Karpas-422 (cell line): ENCODE measurements at places on chromosomes 12 and 14. TPM values are rescaled to one million over a fixed set of nuclear protein-coding genes. Genes with fewer than 3 reads are reported as not detected.

DNA sequence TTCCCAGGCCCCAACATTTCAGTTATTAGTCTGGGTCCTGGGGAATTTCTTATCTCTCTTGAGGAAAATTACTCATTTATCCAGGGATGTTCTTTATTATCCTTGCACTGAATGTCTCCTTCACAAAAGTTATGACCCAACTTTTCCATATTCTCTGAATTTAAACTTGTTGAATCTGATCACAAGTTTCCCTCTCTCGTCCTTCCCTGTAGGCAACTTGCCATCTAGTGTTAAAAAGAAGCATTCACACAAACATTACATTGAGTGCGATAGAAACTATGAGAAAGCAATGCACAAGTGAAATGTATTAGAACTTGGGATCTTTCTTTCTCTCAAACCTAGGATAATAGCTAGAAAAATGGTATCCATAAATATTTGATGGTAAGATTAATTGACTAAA, 608.4 kb downstream of the FSCB start:
- H3K27me3 ChIP-seq, result no peaks in the 10 kb centered on the region
- H3K27ac ChIP-seq, result no peak overlapping the region
- peaks cover 10% of the 10 kb centered on the region for H3K4me1 ChIP-seq
- DNase-seq, result peak; percentile 79
- no peak overlapping the region for H3K4me3 ChIP-seq
- H3K36me3 ChIP-seq, result no peaks in the 10 kb centered on the region

GRCh38 chr14:92848887-92849286, 54.8 kb downstream of the GOLGA5 start:
- DNase-seq, result no peak
- H3K36me3 ChIP-seq, result no peaks in the 10 kb centered on the region
- no peak overlapping the region for H3K27ac ChIP-seq
- H3K27me3 ChIP-seq, result no peaks in the 10 kb centered on the region
- H3K4me3 ChIP-seq, result no peak overlapping the region

DNA sequence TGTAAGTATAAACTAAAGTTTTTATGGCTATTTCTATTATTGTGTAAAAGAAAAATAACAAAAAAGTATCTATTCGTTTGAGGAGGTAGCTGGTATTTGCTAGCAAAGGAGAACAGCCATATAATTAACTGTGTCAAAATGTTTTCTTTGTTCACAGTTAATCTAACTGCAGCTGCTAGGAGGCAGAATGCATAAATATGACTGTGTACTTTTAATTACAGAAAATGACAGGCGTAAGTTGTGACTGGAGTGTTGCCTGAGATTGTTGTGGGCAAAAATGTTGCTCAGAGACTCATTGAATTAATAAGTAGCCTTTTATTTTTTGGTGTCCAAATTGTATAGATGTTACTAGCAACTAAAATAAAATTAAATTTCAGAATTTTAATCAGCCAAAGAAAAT, 33.5 kb downstream of the PTPRO start:
- H3K4me1 ChIP-seq, result no peaks in the 10 kb centered on the region
- H3K27me3 ChIP-seq, result no peaks in the 10 kb centered on the region
- no peak overlapping the region for H3K4me3 ChIP-seq
- no peaks in the 10 kb centered on the region for H3K36me3 ChIP-seq
- no peak for DNase-seq

- no peaks in the 10 kb centered on the region for H3K36me3 ChIP-seq
- no peak for DNase-seq
- no peaks in the 10 kb centered on the region for H3K27me3 ChIP-seq
- no peak overlapping the region for H3K27ac ChIP-seq
- no peak overlapping the region for H3K4me3 ChIP-seq
These were observed 151.7 kb downstream of the NUAK1 start for GRCh38 chr12:105986779-105987684.

GRCh38 chr14:38083039-38083438, 124.7 kb upstream of the SSTR1 start:
- no peaks in the 10 kb centered on the region for H3K27me3 ChIP-seq
- H3K36me3 ChIP-seq, result no peaks in the 10 kb centered on the region; the same call in 1 of the 2 replicates
- H3K4me3 ChIP-seq, result no peak overlapping the region
- peaks cover 31% of the 10 kb centered on the region for H3K4me1 ChIP-seq

GOLT1B gene
- total RNA-seq, result 17.1 and 53.9 TPM in 2 replicates

- H3K4me1 ChIP-seq, result no peaks in the 10 kb centered on the region
- no peaks in the 10 kb centered on the region for H3K36me3 ChIP-seq
- H3K4me3 ChIP-seq, result no peak overlapping the region
- no peaks in the 10 kb centered on the region for H3K27me3 ChIP-seq
- no peak for DNase-seq
- no peak overlapping the region for H3K27ac ChIP-seq
These were observed 364.8 kb downstream of the BMP4 start for GRCh38 chr14:53591816-53592215.

DNA sequence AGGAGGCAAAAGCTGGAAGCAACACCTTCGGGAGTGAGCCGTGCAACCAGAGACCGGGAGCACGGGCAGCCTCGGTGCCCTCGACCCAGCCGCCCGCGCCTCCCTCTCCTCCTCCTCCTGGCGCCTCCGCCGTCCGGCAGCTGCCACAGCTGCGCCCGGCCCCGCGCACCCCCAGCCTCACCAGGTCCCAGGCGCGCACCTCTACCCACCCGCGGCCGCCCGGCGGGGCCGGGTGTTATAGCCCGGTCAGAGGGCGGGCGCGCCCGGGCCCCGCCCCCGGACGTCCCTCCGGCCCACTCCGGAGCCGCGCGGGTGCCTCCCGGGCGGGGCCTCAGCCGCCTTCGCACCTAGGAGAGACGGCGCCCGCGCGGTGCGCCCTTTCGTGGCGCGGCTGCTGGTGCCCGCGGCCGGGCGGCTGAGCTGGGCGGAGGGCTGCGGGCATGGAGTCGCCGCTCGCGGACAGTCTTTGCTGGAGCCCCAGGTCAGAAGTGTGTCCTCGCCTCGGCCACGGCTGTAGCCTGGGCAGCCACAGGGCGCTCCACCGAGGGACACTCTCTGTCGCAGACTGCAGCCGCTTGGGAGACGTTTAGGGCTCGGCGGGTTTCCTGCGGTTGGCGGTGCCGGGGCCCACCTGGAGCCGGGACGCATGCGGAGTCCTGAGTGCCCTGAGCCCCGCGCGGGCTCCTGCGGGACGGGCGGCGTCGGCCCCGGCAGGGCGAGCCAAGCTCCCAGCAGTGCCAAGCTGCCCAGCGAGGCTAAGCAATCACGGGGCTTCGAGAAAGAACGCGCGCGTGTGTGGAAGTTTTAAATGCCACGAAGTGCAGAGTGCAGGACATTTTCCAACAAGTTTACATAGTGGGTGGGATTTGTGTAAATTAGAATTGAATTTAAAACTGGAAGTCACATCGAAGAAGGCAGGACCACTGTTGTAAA, at the start of gene CPM:
CPM (minus strand) TSS at position 211 of the 933 bp plus-strand sequence. CDS start 334 bp downstream, outside the sequence.
- no peak for DNase-seq
- H3K27me3 ChIP-seq, result no peaks in the 10 kb centered on the region
- H3K4me1 ChIP-seq, result peaks cover 10% of the 10 kb centered on the region
- H3K36me3 ChIP-seq, result no peaks in the 10 kb centered on the region

DNA sequence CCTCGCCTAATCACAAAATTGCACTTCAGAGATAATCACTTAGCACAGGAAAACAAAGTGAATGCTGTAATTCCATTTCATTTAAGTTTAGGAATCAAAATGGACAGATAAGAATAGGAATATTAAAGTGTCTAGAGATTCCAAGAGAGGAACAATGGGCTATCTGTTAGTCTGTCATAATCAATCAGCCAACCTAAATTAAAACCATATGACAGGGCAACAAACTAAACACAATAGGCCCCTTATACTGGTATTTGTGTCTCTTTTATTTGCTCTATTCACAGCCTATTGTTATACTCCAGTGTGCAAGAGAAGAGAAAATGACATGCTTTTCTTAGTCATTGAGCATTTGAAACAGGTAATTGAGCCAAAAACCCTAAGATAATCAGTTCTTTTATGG, 259.4 kb downstream of the PRKD1 start:
- H3K4me3 ChIP-seq, result no peak overlapping the region
- no peaks in the 10 kb centered on the region for H3K36me3 ChIP-seq
- H3K27ac ChIP-seq, result no peak overlapping the region
- H3K27me3 ChIP-seq, result no peaks in the 10 kb centered on the region
- DNase-seq, result no peak

SUOX gene
- total RNA-seq, result 3.1 and 11.0 TPM in 2 replicates

HOXC4 gene
- 7.3 and 9.7 TPM in 2 replicates for total RNA-seq

GRCh38 chr12:54641089-54641488, 6.4 kb upstream of the LACRT start:
- no peak overlapping the region for H3K4me3 ChIP-seq
- H3K27me3 ChIP-seq, result no peaks in the 10 kb centered on the region
- H3K27ac ChIP-seq, result no peak overlapping the region
- DNase-seq, result no peak
- H3K36me3 ChIP-seq, result no peaks in the 10 kb centered on the region

- no peaks in the 10 kb centered on the region for H3K27me3 ChIP-seq
- H3K4me1 ChIP-seq, result no peaks in the 10 kb centered on the region
- no peak for DNase-seq
- H3K36me3 ChIP-seq, result no peaks in the 10 kb centered on the region
These were observed 109.6 kb downstream of the DICER1 start for GRCh38 chr14:95047754-95048153.

GUCY2C gene
- 0.07 and 0.48 TPM in 2 replicates for total RNA-seq

TCHP gene
- total RNA-seq, result 11.8 and 17.0 TPM in 2 replicates

GRCh38 chr12:24833513-24833912, 115.4 kb downstream of the BCAT1 start:
- H3K36me3 ChIP-seq, result peaks cover 37% of the 10 kb centered on the region
- H3K4me3 ChIP-seq, result no peak overlapping the region
- H3K4me1 ChIP-seq, result no peaks in the 10 kb centered on the region
- no peaks in the 10 kb centered on the region for H3K27me3 ChIP-seq

- H3K27ac ChIP-seq, result no peak overlapping the region
- peaks cover 37% of the 10 kb centered on the region for H3K4me1 ChIP-seq
- no peak overlapping the region for H3K4me3 ChIP-seq
These were observed 74.4 kb downstream of the PRIMA1 start for GRCh38 chr14:93713726-93714405.

ENDOU gene
- 1.2 and 10.7 TPM in 2 replicates for total RNA-seq

MSRB3 gene
- not detected in 2 replicates for total RNA-seq

- H3K27ac ChIP-seq, result no peak overlapping the region
- peak; percentile 71 for DNase-seq
- H3K27me3 ChIP-seq, result no peaks in the 10 kb centered on the region
- peaks cover 10% of the 10 kb centered on the region for H3K4me1 ChIP-seq
These were observed 411.0 kb downstream of the NELL2 start for GRCh38 chr12:44465139-44465538.

DNA sequence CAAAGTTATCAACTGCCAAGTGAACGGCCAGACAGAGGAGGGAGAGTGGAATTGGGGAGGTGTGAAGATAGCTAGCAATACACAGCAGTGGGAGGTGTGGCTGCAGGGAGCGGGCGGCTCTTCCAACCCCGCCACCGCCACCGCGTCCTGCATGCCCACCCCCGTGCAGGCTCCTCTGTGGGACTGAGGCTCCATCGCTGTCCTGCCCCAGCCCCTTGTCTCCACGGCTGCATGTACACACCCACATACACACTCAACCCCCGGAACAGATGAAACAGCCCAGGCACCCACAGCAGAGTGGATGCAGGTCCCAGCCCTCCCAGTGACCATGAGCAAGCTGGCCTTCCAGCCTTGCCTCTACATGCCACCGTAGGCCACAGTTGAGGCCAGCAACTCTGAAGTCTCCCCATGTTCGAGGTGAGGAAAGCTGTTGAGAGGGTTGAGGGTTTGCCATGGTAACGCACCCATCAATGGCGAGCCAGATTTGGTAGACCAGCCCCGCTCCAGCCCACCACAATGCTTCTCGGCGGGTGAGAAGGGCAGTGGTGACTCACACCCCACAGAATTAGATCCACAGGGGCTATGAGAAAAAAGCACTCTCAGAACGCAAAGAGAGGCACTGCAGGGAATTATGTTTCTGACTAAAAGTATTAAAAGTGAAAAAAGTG, 39.3 kb downstream of the PITPNM2 start:
- H3K36me3 ChIP-seq, result no peaks in the 10 kb centered on the region
- no peak overlapping the region for H3K4me3 ChIP-seq
- H3K27ac ChIP-seq, result no peak overlapping the region
- H3K27me3 ChIP-seq, result no peaks in the 10 kb centered on the region
- H3K4me1 ChIP-seq, result no peaks in the 10 kb centered on the region

GRCh38 chr12:15806826-15807225, 17.6 kb upstream of the EPS8 start:
- no peak overlapping the region for H3K27ac ChIP-seq
- no peaks in the 10 kb centered on the region for H3K4me1 ChIP-seq
- no peaks in the 10 kb centered on the region for H3K27me3 ChIP-seq
- DNase-seq, result no peak

- no peaks in the 10 kb centered on the region for H3K36me3 ChIP-seq
- peaks cover 9% of the 10 kb centered on the region for H3K4me1 ChIP-seq
- no peaks in the 10 kb centered on the region for H3K27me3 ChIP-seq
- H3K4me3 ChIP-seq, result no peak overlapping the region
- H3K27ac ChIP-seq, result no peak overlapping the region
- DNase-seq, result no peak
These were observed 207.1 kb downstream of the ANO4 start for GRCh38 chr12:101001669-101002068.

DNA sequence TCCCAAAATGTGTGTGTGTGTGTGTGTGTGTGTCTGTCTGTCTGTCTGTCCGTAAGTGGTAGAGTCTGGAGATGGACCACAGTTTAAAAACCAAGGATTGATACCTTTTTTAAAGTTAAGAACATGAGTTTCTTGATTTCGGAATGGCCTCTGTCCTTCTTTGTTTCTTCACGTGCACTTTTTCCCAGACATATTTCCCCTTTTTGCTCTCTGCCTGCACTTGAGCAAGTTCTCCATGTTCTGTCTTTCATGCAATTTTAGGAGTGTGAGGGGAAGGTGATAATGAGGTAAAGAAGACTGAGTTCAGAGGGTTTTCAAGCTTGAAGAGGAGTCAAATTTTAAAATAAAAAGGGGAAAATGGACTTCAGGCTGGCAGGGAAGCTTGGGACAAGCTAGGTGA, 12.7 kb downstream of the OLR1 start:
- DNase-seq, result no peak
- H3K4me3 ChIP-seq, result no peak overlapping the region
- H3K27ac ChIP-seq, result no peak overlapping the region
- H3K4me1 ChIP-seq, result no peaks in the 10 kb centered on the region

DNA sequence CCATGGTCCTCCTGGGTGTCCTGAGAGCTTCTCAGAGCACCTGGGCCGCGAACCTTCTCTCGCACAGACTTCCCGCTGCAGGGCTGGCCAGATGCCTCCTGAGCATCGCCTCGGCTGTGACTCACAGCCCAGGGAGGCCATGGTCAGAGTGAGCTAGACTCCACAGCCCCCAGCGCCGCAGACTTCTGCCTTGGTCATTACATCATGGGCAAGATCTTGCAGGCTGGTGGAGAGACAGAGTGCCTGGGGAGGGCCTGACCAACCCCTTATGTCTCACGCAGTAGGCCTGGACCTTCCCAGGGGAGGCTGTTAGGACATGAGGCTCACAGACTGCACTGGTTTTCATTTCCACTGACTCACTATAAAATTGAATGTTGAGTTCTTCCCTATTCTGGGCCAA, 41.8 kb downstream of the SMOC1 start:
- no peak overlapping the region for H3K27ac ChIP-seq
- no peaks in the 10 kb centered on the region for H3K36me3 ChIP-seq
- DNase-seq, result no peak
- H3K4me3 ChIP-seq, result no peak overlapping the region

- peak overlapping the region; percentile 89 for H3K4me3 ChIP-seq
- DNase-seq, result peak; percentile 77
- H3K27me3 ChIP-seq, result no peaks in the 10 kb centered on the region
- peaks cover 48% of the 10 kb centered on the region for H3K4me1 ChIP-seq
- H3K36me3 ChIP-seq, result peaks cover 7% of the 10 kb centered on the region; the same call in 1 of the 2 replicates
These were observed 1.0 kb upstream of the DUSP6 start for GRCh38 chr12:89353188-89353822.

HOXC9 gene
- not detected in 2 replicates for total RNA-seq

GRCh38 chr12:50174971-50175715, 8.0 kb upstream of the CERS5 start:
- no peaks in the 10 kb centered on the region for H3K4me1 ChIP-seq
- no peaks in the 10 kb centered on the region for H3K27me3 ChIP-seq
- peaks cover 13% of the 10 kb centered on the region; the same call in 1 of the 2 replicates for H3K36me3 ChIP-seq
